ENCODE measurements at places on chromosomes 4 and X.

GRCh38 chrX:8403988-8404387 is 60.6 kb upstream of the VCX3B start:
- peak; percentile 27 for DNase-seq

DNA sequence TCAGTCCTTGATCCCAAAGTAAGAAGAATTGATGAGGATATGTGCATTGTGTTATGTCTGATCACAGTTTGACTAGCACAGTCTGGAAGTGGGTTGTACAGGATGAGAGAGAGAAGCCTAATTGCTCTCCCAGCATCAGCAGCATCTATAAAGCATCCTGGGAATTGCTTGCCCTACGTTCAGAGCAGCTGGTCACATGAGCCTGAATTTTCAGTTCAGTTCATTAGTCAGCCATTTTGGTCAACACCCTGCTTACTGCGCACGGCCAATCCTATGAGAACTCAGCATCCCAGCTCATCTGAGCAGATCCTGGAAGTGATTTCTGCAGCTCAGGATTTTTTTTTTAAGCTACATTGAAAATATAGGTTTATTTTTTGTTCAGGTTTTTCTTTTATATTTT is at the start of gene RUFY3:
TSS of gene RUFY3 (plus strand) at position 218 of the 400 bp plus-strand sequence. CDS start 610 bp downstream, outside the sequence.
- DNase-seq: no peak

DNA sequence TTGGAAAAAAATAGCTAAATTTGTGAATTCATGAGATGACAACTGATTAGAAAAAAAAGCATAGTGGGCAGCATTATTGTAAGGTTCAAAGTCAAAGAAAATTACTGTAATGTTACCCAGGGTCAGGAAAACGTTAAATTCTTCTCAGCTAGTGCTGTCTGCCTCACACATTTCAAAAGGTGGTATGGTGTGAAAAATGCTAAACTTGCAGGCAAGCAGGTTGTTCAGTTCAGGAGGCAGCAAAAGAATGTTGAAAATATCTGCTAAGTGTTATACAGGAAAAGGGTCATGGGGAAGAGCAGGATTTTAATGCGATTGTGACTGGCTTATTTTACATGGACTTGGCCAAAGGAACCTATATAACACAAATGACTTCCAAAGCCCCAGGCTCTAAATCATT is 232.5 kb upstream of the NDST3 start:
- no peak for DNase-seq

DNA sequence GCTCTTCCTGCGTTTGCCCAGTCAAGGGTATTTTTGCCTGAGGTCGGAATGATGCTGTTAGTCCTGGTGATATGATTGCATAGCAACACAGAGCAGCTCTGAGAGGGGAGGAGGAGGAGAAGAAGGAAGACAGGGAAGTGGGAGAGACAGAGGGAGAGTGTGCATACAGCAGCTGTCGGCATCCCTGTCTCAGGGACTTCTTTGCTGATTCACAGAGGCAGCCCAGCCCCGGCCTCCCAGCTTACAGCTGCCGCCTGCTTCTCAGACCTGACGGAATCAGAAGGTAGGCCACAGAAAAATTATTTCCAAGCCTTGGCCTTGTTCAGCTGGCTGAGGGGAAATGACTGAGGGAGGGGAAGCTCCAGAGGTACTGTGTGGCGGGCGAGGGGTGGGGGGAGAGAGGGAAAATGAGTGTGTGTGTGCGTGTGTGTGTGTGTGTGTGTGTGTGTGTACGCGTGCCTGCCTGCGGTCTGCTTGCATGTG is 319 bp downstream of the DRP2 start:
- DNase-seq: no peak

- no peak for DNase-seq
Measured at GRCh38 chr4:48481581-48481980, 1.6 kb upstream of the SLC10A4 start.

DNA sequence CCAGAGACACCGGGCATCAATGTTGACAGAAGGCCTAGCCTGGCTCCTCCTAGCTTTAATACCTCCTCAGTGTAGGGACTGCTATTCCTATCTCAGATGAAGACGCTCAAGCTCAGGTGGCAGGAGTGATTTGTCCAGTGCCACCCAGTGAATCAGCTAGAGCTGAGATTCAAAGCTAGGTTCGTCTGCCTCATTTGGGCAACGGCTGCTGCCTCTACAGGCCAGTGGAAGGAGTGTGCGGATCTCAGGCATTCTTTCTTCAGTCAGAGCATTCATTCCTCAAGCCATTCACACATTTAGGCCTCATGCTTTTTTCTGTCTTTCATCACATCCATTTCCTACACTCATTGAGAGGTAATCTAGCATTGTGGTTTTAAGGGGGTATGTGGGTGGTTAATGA is 7.3 kb downstream of the TSR2 start:
- no peak for DNase-seq

GRCh38 chrX:153225438-153226098 is 46.5 kb downstream of the MAGEA1 start:
- no peak for DNase-seq

DNA sequence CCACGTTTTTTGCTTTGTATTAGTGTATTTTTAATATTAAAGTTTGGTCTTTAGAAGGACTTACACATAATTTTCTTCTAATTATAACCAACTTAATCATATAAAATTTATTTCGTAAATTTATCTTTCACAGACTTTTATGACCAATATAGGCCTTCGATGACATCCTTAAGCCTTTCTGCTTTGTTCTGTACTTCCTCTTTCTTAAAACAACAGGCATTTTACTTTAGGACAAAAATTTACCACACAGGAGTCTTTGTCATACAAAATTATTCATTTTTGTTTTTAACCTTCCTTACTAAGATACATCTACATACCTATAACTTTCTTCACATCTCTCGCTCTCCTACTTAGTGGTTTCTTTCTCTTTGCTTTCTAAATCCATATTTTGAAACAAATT is 56.3 kb downstream of the RGS12 start:
- no peak for DNase-seq

GRCh38 chrX:19689170-19689779 is 174.0 kb upstream of the MAP3K15 start:
- DNase-seq: no peak

- DNase-seq: no peak
Measured at GRCh38 chr4:1293991-1294390, 4.3 kb downstream of the MAEA start.

DNA sequence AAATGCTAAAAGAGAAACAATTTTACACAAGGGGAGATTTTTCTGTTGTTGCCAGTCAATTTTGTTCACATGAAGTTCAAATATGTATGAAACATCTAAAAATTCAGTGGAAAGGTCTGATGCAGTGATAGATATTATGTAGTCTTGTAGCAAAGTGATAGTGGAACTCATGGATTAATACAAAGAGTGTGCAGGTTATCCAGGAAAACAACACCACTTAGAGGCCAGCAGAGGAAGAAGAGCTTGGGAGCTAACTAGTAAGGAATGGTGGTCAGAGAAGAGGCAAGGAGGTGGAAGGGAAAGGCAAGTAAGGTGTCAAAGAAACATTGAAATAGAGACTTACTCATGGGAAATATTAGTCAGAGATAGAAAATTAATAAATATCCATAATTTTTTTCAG is 395.6 kb downstream of the MAPK10 start:
- peak; percentile 21 for DNase-seq

GRCh38 chr4:39627413-39627812 is 11.3 kb downstream of the SMIM14 start:
- no peak for DNase-seq

DNA sequence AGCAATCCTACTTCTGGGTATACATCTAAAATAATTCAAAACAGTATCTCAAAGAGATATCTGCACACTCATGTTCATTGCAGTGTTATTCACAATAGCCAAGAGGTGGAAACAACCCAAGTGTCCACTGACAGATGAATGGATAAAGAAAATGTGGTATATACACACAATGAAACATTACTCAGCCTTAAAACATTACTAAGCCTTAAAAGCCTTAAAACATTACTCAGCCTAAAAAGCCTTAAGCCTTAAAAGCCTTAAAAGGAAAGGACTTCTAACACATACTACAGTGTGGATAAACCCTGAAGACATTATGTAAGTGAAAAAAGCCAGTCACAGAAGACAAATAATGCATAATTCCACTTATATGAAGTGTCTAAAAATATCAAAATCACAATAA is 40.3 kb upstream of the TFDP3 start:
- no peak for DNase-seq

DNA sequence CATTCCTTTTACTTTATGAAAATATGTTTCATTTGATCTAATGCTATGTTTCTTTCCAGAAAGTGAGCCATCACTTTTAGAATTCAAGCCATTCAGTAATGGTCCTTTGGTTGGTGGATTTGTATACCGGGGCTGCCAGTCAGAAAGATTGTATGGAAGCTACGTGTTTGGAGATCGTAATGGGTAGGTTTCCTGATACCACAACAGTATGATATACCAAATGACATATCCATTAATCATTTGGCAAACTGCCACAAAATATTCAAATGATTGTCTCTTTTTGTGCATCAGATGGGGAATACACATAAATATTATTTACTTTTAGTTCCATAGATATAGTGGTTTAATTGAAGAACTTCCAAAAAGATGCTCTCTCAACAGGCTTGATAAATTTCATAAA is 68.2 kb downstream of the HHIP start:
- no peak for DNase-seq

GRCh38 chr4:78166622-78167021 is 109.5 kb downstream of the FRAS1 start:
- DNase-seq: no peak

DNA sequence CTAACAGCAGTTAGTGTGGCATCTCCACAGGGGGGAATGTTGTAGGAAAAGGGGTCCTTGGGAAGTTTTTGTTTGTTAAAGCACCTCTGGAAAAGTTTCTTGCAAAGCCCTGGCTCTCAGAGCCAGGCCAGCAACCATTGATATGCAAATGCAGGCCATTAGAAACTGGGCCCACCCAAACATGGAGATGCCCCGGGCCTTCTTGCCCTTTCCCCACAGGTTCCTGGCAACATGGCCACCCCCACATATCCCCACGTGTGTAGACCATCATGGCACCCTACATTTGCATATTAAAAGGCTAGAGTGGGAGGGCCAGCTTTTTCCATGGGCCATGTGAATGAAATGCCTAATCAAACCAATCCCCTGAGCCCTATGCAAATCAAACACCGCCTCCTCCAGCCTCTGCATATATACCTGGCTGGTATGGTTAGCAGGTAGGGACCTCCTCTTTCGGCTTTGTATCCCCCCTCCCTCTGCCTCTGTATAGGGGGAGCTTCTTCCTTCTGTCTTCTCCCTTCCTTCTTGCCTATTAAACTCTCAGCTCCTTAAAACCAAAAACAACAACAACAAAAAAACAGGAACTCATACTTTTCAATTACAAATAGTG is 44.0 kb upstream of the ZCCHC13 start:
- DNase-seq: no peak

GRCh38 chr4:75724867-75725724 is 719 bp downstream of the USO1 start:
- peak; percentile 74 for DNase-seq

GRCh38 chrX:110557864-110558263 is 199.2 kb downstream of the RTL9 start:
- no peak for DNase-seq

GRCh38 chrX:107724653-107725052 is 50.9 kb downstream of the TSC22D3 start:
- DNase-seq: no peak

DNA sequence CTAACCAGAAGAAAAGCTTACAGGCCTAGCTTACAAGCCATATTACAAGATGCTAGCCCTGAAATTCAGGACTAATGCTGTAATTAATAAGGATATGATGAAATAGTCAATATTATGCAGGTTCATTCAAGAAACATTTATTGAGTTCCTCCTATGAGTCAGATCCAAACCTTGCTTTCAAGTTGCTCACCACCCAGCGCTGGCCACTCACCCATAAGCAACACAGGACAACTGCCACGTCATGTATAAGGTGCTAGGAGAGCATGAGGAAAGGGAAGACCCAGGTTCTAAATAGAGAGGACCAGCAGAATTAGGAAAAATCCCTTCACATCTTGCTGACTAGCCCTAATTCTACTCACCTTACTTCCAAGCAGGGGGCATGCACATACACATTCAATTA is 23.3 kb downstream of the MAML3 start:
- DNase-seq: no peak

GRCh38 chr4:83589279-83589678 is 53.4 kb downstream of the GPAT3 start:
- no peak for DNase-seq

DNA sequence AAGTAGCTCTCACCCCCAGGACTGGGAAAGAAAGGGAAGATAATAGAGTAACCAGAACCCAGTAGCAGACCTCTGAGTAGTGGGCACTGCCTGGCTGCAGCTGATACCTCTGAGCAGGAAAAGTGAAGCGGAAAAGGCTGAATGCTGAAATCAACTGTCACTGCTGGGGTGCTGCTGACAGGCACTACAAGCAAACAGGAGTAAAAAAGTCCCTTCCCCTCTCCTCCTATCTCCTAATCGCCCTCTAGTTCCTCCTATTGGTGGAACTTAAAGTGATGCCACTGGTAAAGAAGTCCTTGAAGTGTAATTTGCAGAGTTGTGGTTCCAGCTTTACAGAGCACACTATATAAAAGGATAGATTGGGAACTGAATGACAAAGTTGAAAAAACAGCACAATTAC is 32.8 kb upstream of the GLRB start:
- no peak for DNase-seq

GRCh38 chr4:150080875-150081274 is 2.6 kb downstream of the DCLK2 start:
- peak; percentile 56 for DNase-seq

DNA sequence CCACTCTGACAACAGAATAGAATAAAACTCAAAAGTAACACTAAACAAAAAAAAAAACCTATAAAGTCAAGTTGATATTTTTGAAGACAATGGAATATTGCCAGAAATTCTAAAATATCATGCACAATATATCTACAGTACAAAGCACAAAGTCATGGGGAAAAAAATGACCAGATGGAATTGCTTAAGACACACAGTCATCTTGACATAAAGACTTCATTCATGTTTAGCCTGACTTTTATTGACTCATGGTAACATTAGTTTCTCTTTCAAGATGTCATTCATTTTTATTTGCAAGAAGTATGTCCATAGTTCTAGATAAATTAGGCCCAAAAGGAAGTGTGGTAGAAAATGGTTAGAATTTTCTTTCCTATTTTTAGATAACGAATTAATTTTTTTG is 259.1 kb downstream of the CAMK2D start:
- no peak for DNase-seq

GRCh38 chr4:27062256-27062655 is 201.6 kb downstream of the STIM2 start:
- no peak for DNase-seq

- peak; percentile 18 for DNase-seq
Measured at GRCh38 chr4:8732681-8733243, 138.9 kb downstream of the HMX1 start.
